Transverse colon (tissue), 4 donors: ENCODE measurements at places on chromosomes 4 and X.

DNA sequence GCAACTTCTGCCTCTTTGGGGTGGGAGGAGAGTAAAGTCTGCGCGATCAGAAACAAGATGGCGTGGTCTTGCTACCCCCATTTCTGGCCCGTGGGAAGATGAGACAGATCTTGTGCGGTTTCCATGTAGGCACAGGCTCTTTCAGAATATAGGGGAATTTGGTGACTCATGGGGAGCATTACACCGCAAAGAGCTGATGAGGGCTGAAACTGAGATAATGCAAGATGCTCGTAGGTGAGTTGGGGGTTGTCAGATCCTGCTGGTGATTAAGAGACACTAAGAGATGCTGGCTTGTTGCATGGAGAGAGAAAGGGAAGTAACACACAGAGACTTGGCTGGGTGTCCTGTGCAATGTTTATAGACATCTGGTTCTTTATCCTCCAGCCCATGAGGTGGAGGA, 1.5 kb downstream of the EVC start:
- no peak for DNase-seq

GRCh38 chr4:4762909-4763821, 96.3 kb upstream of the MSX1 start:
- no peak for DNase-seq

- no peak for DNase-seq
Measured at GRCh38 chr4:41218703-41219102, 4.4 kb upstream of the APBB2 start.

DNA sequence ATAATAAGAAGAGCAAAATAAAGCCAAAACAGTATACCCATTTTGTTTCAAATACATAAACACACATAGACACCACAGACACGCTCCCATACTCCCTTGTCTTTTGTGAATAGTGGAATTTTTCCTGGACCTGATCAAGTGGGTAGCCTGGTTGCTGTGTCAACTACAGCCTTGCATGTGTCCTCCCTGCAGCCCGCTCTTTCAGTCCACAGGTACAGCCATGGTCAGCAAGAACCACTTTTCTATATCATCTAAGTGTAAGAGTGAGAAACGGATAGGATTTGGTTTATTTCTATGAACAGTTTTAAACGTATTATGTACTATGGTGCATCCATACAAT, 9.8 kb downstream of the PWWP3B start:
- DNase-seq, result no peak

- no peak for DNase-seq
Measured at GRCh38 chr4:39657465-39657864, 18.8 kb upstream of the SMIM14 start.

DNA sequence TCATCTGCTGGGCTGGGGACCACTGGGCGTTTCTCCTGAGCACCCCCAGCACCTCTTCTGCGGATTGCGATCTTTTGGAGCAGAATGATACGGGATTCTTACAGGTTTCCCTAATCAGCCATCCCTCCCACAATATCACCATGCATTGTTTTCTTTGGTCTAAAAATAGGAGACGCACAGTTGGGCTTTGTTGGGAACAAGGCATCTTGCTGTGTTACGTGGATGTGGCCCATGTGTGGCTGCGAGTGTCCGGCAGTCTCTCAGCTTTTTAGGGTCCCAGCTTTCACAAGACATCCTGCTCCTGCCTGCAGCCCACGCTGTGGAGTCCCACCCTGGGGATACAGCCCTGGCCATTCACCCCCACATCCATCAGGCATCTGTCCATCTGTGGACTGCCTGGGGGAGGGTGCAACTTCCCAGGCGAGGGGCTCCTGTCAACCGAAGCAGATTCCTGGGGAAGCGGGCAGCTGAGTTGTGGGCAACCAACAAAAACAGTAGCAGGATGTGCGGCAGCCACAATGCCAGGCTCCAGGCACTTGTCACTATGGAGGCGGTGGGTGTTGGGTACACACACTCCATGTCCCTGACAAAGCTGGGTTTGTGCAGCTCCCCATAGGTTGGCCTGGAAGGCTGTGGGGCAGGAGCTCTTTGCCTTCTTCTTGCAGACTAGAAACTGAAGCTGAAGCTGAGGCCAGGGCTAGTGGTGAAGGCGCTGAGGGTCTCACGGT, 185.5 kb upstream of the PSAPL1 start:
- DNase-seq, result no peak

DNA sequence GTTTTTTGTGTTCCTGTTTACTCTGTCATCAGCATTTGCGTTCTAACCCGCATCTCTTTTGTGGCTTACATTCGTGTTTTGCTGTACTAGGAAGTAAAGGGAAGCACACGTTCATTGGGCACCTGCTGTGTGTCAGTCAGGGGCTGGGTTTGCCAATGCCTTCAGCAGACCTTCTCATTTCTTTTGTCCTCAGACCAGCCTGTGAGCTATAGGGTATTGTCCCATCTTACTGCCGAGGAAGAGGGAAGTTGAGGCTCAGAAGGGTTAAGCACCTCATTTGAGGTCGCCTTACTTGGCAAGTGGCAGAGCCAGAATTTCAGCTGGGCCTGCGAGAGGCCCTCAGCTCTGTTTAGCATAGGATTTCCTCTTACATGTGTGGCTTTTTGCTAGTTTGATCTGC, 8.7 kb downstream of the TBC1D14 start:
- no peak for DNase-seq

DNA sequence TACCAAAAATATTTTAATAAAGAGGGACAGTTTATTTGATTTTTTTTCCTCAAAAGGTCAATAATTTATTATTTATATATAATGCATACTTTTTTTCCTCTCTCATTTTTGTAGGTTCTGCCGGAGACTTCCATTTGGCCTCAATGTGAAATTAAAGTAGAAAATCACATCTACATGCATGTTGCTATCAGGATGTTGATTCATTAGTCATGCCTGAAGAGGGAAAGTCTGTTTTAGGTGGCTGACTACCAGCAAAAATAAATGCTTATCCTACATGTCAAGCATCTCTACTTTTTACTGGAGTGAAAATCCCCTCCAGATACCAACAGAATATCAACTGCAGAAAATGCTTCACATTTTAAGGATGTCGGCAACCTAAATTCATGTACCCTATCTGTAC, 41.5 kb downstream of the KIAA0232 start:
- DNase-seq, result no peak

DNA sequence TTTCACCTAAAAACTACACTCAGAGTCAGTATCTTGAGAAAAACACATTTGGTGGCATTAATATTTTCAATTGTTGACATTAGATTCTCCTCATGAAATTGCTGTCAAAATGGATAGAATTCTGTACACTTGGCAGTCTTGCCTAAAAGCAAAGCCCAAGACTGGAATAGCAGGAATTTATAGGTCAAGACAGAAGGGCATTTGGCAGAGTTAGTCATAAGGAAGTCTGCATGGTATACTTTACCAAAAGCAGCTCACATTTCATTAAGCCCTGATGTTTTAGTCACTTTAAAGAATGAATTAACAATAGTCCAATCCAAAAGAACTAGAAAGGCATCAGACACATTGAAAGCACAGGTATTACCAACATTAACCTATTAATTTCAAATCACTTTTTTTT, 7.1 kb downstream of the CCDC160 start:
- DNase-seq, result no peak

- no peak for DNase-seq
Measured at GRCh38 chr4:129282293-129282692, 186.3 kb downstream of the C4orf33 start.

DNA sequence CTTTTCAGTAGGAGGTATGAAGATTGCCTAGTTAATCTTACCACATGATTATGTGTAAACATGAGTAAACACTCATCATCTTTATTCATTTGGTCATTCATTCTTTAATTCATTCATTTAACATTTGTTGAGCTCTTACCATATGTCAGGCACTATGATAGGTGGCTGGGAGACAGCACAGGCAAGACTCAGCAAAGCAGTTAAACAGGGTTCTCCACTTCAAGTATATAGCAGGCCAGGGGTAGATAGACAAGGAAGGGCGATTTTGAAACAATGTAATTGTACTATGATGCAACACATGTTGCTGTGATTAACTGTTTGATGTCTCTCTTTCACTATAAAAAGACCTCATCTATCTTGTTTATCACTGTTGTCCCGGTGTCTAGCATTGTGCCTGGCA, 84.3 kb upstream of the GPR101 start:
- no peak for DNase-seq

GRCh38 chrX:31497086-31497485, 425.2 kb upstream of the FTHL17 start:
- no peak for DNase-seq

- DNase-seq, result no peak
Measured at GRCh38 chrX:38718311-38718710, 82.9 kb upstream of the MID1IP1 start.

GRCh38 chrX:13698432-13698831, 9.5 kb downstream of the RAB9A start:
- no peak for DNase-seq

GRCh38 chrX:149453030-149453429, 52.1 kb downstream of the IDS start:
- no peak for DNase-seq

DNA sequence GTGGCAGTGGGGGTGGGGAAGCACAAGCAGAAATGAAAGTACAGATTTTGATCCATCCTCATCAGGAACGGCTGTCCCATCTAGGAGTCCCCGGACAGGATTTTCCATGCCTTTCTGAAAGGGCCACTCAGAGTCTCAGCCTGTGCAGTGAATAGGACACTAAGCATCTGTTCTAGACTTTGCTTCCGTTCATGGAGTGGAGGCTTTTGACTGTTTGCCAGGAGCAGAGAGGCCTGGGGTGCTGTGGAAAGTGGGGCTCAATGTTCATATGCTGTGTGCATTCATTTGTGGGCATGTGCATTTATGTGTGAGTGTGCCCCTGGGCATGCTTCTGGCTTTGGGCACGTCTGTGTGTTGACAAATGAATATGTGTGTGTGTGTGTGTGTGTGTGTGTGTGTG, 25.6 kb upstream of the MAMLD1 start:
- no peak for DNase-seq

- no peak for DNase-seq
Measured at GRCh38 chr4:8414377-8414776, 26.1 kb downstream of the ACOX3 start.

GRCh38 chr4:794900-795725, 30.8 kb downstream of the CPLX1 start:
- DNase-seq, result no peak

GRCh38 chr4:59540311-59540710, 1659.8 kb upstream of the ADGRL3 start:
- DNase-seq, result no peak

- no peak for DNase-seq
Measured at GRCh38 chr4:821181-821591, 4.7 kb downstream of the CPLX1 start.

DNA sequence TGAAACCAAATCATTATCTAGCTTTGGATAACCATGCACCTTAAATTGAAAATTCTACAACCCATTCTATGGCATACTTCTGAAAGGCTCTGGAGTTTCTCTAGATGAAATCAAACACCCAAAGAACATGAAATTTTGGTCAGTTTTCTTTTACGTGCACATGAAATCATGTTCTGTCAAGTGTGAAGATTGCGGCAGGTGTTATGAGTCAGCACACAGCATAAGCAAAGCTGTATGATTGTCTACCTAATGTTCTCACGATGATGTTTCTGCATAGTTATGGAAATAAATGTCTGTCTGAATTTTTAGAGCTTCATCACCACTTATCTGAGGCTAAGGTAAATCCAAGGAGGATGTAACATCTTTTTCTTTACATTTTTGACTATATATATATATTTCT, 495.3 kb downstream of the IL1RAPL1 start:
- DNase-seq, result no peak

GRCh38 chrX:78514852-78515251, 144.3 kb downstream of the RTL3 start:
- no peak for DNase-seq

- DNase-seq, result no peak
Measured at GRCh38 chrX:78555401-78555980, 103.6 kb downstream of the RTL3 start.

DNA sequence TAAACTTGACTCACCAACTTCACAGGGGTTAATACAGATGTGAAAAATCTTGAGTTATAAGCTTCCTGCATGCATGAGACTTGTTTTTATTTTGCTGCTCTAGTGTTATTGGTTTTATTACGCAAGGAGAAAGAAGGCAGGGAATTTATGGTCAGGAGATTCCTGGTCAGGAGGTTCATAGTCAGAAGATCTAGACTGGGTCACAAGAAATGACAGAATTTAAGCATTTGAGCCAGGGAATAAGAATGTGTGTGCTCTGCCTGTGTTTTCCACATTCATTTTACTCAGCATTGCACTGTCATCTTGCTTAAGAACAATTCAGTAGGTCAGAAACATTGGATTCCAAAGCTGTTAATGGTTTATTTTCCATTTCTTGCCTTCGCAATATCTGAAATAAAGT, 2522.1 kb downstream of the ARAP2 start:
- DNase-seq, result no peak

GRCh38 chr4:187108845-187109244, 385.2 kb upstream of the FAT1 start:
- DNase-seq, result no peak

DNA sequence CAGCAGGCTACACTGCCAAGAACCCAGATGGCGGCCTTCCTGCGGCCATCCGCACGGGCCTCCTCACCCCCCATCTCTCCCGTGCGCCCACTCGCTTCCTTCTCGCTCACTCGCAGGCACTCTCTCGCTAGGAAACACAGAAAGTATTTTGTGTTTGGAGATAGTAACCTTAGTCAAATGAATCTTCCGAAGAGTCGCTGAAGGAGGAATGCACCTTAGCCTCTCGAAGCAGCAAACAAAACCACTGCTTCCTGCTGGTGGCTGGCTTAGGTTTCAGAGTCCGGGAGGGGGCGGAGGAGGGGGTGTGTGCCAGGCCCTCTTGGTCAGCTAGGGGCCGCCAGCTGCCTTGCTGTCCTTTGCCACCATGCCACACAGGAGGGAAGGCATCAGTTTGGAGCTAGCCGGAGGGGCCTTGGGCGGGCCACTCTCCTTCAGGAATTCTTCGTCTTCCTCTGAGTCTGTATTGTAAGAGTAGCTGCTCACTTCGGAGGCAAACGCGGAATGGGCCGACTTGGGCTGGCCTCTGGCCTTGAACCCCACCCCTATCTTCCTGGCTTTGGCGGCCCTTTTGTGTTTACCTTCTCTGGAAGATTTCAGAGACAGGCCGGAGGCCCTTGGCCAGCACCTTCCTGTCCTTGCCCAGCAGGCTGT, 73.2 kb upstream of the UCP1 start:
- no peak for DNase-seq

- no peak for DNase-seq
Measured at GRCh38 chr4:147605499-147605898, 11.7 kb upstream of the TMEM184C start.

GRCh38 chr4:138398322-138398721, 156.2 kb upstream of the SLC7A11 start:
- no peak for DNase-seq

- no peak for DNase-seq
Measured at GRCh38 chr4:139658185-139658584, 7.4 kb upstream of the MGST2 start.

GRCh38 chrX:9291629-9292028, 173.2 kb upstream of the TBL1X start:
- DNase-seq, result no peak

GRCh38 chr4:139988863-139989765, 164.9 kb downstream of the MAML3 start:
- no peak for DNase-seq

GRCh38 chr4:7083597-7084563, 16.0 kb upstream of the GRPEL1 start:
- no peak for DNase-seq

GRCh38 chrX:153643431-153644351, 3.3 kb upstream of the DUSP9 start:
- DNase-seq, result no peak

GRCh38 chr4:7323461-7323871, 111.3 kb downstream of the PSAPL1 start:
- DNase-seq, result no peak

GRCh38 chr4:151045907-151046306, 30.8 kb upstream of the LRBA start:
- DNase-seq, result no peak

GRCh38 chr4:147039976-147040575, 94.4 kb upstream of the TTC29 start:
- no peak for DNase-seq
